Stimulated activated CD8-positive, alpha-beta memory T cell treated with anti-CD3 and anti-CD28 coated beads, Interleukin-15, amount 100 ng/mL, for 4 hours (primary cell): ENCODE measurements at places on chromosomes 1 and 21.

GRCh38 chr1:11960715-11961114 lies 19.5 kb upstream of the MFN2 start:
- no peak for DNase-seq

GRCh38 chr1:145993618-145994390 lies 2.6 kb downstream of the TXNIP start:
- no peak for DNase-seq

- DNase-seq = no peak
Observed at GRCh38 chr1:239388159-239388485, 1.8 kb downstream of the CHRM3 start.

DNA sequence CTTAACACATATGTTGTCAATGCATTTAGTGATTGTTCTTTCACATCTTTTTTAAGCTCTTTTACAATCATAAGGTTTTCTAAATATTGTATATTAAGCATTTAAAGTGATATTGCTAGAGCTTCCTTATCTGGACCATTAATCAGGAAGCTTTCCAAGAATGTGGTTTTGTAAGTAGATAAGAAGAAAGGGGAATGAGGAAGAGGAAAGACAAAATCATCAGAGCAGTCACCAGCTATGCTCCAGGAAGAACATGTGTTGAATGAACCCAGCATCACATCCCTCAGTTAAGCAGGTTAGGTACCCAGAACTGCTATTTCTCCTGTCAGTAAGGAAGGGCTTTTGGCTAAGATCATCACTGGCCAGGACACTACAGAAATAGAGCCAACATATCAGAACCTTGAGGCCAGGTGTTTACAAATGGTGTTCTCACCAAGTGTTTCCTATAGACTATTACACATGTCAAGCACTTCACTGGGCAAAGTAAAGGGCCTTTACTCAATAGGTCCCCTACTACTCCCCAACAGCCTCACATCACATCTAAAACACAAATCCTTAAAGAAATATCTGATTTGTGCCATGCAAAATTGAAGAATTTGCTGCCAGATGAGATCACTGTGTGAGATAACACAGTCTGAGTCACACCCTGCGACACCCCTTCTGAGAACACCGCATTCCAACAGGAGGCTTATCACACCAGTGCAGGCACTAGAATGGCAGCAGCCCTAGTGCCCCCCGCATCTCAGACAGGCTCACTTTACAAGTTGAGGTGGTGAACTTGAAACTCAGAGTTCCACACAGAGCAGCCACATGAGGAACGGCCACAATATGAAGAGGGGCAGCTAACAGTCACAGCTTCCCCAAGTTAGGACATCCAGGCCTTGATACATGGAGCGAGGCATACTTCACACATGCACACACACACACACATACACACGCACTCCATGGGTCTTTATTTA lies 1.8 kb upstream of the SPRR2A start:
- no peak for DNase-seq

DNA sequence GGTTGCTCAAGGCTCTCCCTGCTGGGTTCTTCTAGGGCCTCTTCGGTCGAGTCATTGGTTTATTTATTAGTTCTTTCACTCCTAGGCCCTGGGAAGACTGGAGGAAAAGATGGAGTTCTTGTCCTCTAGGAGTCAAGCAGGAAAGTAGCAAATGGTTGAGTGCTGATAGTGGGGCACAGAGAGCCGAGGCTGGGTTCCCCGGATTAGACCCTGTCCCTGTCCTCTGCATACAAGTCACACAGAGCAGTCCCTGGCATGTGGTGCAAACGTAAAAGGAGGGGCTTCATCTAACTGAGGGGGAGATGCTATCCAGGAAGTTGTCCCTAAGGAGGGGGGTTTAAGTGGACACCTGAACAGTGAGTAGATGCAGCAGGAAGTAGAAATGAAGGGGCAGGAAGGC lies 19.2 kb upstream of the KCNE2 start:
- no peak for DNase-seq

DNA sequence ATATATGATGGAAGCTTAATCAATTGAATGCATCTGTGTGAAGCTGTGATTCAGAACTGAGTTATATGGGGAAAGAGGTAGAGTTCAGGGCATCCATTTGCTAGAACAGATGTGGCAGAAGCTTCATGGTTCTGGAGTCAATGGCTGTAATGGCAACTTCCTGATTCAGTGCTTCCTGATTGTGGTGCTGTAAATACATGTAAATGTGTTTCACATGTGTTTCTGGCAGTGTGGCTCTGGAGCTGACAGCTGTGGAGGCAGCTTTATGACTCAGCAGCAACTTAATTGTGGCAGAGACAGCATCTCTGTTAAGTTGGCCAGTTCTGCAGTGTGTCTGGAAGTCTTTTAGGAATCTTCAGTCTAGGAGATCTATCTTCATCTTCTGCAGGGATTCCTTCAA lies 226.6 kb upstream of the ZRANB2 start:
- no peak for DNase-seq

GRCh38 chr1:156251527-156251926 lies 3.7 kb upstream of the PAQR6 start:
- DNase-seq = no peak

DNA sequence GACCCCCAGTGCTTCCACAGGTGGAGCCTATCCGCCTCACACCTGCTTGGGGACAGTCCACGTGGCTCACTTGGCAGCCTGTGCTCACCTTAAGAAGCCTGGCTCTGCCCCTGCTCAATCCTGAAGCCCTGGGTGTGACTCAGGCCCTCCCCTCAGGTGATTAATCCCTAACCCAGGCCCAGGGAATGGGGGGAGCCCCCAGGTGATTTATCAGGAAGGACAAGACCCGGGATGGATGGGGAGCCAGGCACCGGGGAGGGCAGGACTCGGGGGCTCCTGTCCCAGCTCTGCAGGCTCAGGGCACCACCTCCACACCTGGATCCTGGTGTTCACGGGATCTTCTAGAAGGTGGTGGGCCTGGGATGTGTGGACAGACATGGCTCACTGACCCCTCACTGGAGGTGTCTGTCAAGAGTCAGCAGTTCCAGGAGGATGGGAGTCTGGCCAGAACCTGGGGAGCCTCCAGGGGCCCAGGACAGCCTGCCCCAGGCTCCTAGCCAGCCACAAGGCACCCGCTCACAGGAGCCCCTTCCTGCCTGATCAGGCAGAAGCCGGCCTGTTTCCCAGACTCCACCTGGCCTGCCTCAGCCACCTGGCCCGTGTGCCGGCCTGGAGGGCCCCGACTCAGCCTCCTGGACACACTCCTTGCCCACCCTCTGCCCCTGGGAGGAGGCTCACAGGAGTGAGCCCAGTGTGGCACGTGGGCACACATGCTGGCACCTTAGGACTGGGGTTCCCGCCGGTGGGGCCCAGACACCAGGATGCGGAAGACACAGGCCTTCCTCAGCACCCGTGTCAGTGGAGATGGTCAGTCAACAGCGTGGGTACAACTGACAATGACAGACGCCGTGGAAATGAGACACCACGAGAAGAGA lies 38.6 kb upstream of the COL6A1 start:
- DNase-seq = no peak

DNA sequence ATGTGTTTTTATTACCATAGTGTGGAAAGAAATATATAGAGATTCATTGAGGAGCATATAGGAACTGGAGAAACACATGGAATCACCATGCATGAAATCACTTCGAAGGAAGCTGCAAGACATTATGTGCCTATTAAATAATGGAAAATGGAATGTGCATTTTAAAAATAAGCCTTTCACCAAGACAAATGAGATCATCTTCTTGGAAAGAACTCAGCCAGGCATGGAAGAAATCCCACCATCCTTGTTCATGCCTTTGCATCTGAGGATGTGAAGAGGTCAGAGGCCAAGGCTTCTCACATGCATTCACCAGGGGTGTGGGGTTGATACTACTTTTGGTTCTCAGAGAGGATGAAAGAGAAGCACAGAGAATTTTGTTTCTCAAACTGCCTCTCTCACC lies 50.0 kb downstream of the C1orf198 start:
- no peak for DNase-seq

- DNase-seq = peak; percentile 11
Observed at GRCh38 chr1:151251656-151252470, 2.7 kb upstream of the PSMD4 start.

- no peak for DNase-seq
Observed at GRCh38 chr1:101310506-101310905, 73.7 kb downstream of the S1PR1 start.

DNA sequence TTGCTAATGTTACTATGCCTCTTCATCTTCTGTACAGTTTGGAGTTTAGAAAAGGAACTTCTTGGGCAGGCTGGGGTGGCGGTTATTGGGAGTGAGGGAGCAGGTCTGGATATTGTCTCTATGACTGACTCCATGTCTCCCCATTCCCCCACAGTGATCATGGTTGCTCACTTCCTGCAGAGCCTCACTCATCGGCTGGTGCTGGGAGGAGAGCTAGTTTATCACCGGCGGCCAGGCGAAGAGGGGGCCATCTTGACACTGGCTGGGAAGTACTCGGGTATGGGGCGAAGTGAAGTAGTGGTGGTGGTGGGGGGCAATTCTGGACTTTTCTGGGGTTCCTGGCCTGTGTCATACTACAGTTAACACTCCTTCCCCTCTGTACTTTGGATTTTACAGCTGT lies 2.2 kb downstream of the TOMM40L start:
- no peak for DNase-seq

- no peak for DNase-seq
Observed at GRCh38 chr1:172823534-172823933, 164.6 kb downstream of the FASLG start.

DNA sequence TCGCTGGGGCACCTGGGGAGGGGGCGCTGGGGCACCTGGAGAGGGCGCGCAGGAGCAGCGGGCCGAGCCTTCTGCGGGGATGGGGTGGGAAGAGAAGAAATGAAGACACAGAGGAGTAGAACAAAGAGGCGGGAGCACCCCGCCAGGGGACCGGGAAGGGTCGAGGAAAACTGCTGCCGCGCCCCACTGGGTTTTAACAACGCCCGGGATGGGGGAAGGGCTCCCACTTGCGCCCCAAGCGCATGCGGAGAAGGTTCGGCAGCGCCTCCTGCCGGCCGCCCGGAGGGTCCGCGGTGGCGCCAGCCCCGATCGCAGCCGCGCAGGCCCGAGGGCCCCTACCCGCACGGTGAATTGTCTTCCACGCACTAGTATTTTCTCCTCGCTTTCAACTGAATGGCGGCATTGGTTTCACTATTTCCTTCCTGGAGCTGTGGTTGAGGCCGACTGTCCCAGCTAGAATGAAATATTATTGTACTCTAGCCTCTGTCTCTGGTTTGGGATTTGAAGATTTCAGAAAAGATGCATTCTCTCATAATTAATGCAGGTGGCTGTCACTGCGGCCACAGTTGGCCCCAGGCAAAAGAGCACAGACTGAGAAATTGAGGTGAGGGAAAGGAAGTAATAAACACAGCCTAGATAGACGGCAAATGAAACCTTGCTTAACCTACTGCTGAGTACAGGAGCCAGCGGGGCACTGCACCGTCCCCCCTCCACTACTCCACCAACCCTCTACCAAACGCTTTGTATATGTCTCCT lies 57.3 kb downstream of the MAB21L3 start:
- peak; percentile 59 for DNase-seq

- DNase-seq = no peak
Observed at GRCh38 chr1:6984986-6985385, 199.7 kb downstream of the CAMTA1 start.

GRCh38 chr1:214473387-214473786 lies 78.0 kb downstream of the PTPN14 start:
- no peak for DNase-seq

- no peak for DNase-seq
Observed at GRCh38 chr21:42495765-42496119, 282 bp downstream of the RSPH1 start.

DNA sequence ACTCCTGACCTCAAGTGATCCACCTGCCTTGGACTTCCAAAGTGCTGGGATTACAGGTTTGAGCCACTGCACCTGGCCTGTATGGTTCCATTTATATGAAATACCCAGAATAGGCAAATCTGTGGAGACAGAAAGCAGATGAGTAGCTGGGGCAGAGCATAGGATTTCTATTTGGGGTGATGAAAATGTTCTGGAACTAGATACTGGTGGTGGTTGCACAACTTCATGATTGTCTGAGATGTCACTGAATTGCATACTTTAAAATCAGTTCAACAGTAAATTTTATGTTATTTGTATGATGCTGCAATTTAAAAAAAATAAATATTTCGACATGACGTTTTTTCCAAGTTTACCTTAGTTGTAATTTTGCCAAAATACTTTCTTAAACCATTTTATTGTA lies 23.9 kb downstream of the ITSN1 start:
- DNase-seq = no peak

DNA sequence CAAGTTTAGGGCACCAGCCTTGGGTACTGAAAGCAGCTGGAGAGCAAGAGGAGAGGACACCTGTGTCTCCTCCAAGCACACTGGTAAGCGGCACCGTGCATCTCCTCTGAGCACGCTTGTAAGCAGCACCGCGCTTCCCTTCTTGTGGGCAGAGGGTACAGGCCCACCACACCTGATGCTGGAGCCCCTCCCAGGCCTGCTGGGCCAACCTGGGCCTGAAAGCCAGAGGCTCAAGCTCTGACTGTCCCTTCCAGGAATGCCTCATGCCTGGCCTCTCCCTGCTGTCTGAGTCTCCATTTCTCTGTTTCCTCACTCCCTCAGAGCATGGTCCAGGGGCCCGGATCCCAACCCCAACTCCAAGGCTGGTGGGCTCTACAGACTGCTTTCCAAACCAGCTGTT lies 25.9 kb downstream of the DMBX1 start:
- DNase-seq = no peak

- no peak for DNase-seq
Observed at GRCh38 chr1:3415260-3416090, 39.0 kb upstream of the ARHGEF16 start.

GRCh38 chr1:109248797-109249629 lies at the start of gene CELSR2:
CELSR2 (plus strand) TSS chr1:109249539; CDS start chr1:109250080, 541 bp downstream.
- no peak for DNase-seq

GRCh38 chr1:28282426-28283407 lies 23.4 kb downstream of the SESN2 start:
- no peak for DNase-seq

GRCh38 chr1:97832481-97832880 lies 88.4 kb downstream of the DPYD start:
- DNase-seq = no peak

DNA sequence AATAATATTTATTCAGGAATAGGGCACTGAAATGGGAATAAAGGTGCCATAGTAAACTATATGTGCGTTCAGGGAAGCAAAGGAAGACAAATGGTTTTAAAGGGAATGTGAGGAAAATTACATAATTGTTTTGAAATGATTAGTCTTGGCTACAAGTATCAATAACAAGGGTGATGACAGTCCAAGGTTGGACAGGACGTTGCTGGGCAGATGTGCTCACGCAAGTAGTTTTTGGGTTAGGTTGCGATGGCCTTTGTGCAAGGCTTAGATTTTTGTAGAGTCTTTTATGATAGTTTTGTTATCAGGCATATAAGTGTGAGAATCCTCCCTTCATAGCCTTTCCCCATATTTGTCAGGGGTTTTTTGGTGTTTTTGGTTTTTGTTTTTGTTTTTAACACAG lies 57.0 kb downstream of the SPATA6 start:
- no peak for DNase-seq

GRCh38 chr1:234261545-234261944 lies 111.7 kb upstream of the COA6 start:
- no peak for DNase-seq

- no peak for DNase-seq
Observed at GRCh38 chr1:234721476-234722269, 111.7 kb upstream of the IRF2BP2 start.
